ENCODE measurements at places on chromosomes 3 and 15. TPM values are rescaled to one million over a fixed set of nuclear protein-coding genes. Genes with fewer than 3 reads are reported as not detected.

GRCh38 chr3:120552184-120553172, 43.7 kb upstream of the NDUFB4 start:
- no peak for DNase-seq

DNA sequence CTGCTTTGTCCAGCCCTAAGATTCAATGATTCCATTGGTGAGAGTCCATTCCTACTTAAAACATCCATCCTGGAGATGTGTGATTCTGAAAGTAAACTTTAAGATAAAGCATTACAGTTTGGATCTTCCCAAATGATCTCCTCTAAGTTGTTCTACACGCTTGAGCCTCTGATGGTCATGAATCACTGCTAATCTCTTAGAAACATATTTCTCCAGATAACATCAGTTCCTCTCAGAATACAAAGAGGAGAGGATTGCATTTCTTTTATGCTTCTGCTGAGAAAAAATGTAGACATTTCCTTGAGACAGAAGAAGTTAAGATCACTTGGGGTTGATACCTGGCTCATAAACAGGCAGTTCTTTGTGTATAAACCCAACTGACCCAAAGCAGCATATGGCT, 281.2 kb upstream of the DPH6 start:
- DNase-seq = peak; percentile 1

DNA sequence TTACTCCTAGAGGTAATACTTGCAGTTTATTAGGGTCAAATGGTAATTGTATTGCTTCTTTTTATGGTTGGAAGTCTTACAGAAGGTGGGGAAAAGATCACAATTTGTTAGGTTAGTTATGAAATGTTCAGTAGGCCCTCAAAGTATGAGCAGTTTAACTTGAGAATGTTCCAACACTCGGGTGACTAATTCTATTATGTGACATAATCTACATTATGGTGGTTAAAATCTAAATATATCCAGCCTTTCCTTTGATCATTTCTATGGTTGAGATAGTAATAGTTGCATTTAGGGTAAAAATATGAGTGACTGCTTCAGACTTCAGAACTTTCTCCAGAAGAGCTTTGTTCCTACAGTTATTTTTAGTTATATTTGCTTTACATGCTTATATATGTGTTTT, 19.6 kb upstream of the FBXO22 start:
- no peak for DNase-seq

DNA sequence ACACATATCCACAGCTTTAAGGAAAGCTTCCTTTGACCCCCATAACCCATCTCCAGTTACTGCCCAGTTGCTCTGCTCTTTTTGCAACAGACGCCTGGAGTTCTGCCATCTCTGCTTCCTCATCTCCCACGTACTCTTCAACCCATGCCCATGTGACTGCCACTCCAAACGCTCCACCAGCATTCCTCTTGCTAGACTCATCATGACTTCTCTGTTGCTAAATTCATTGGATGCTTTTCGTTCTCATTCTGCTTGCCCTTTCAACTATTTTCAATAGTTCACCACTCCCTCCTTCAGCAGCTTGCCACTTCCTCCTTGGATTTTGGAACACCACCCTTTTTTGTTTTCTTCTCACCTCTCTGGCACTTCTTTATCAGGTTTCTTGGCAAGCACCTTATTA, 2.7 kb upstream of the KNSTRN start:
- peak; percentile 92 for DNase-seq

GRCh38 chr3:149153402-149153801, 24.0 kb downstream of the HPS3 start:
- DNase-seq = no peak

POTEB2 gene
- total RNA-seq = not detected

GRCh38 chr3:64224826-64225610, at the start of gene PRICKLE2:
Gene PRICKLE2 (minus strand): TSS chr3:64225466. CDS start chr3:64198927, 26,539 bp downstream.
- DNase-seq = peak; percentile 96

DNA sequence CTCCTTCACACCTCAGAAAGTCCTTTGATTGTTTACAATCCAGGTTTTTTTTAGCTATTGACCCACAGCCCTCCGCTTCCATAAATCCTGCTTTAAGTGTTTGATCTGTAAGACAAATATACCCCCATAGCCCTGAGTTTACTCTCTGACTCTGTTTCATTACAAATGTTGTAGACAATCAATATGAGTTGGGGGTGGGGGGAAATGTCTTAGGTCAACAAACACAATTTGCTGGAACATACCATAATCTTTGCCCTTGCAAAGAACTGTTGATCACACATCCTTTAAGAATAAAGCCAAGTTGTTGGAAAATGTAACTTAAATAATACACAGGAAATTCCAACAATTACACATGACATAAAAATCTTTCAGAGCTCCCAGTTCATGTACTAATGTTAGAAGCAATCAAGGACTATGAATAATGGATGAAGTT, 301.8 kb upstream of the SEMA6D start:
- no peak for DNase-seq

GRCh38 chr3:159139326-159139725, 337.5 kb downstream of the MFSD1 start:
- DNase-seq = no peak

- DNase-seq = no peak
Measured at GRCh38 chr3:32366638-32367397, 24.8 kb upstream of the CMTM7 start.

DNA sequence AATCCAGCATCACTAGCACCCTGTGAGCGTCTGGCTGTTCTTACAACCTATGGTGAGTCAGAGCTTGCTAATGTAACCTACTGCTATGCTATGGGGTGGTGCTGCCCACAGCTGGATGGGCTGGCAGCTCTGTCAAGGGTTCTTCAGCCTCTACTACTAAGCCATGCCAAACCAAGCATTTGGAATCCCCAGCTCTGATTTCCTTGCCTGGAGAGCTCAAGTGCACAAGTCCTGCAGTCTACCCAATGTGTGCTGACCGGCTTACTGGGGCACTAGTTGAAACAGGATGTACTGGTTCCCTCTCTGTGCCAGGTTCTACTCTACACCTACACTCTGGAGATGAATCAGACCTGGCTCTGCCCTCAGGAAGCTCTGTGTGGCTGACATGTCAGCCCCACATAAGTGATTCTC, 4.2 kb downstream of the TEX264 start:
- peak; percentile 85 for DNase-seq

- no peak for DNase-seq
Measured at GRCh38 chr3:113894927-113895326, 52.9 kb upstream of the ZDHHC23 start.

- peak; percentile 28 for DNase-seq
Measured at GRCh38 chr15:59917504-59918157, 86.5 kb upstream of the FOXB1 start.

DNA sequence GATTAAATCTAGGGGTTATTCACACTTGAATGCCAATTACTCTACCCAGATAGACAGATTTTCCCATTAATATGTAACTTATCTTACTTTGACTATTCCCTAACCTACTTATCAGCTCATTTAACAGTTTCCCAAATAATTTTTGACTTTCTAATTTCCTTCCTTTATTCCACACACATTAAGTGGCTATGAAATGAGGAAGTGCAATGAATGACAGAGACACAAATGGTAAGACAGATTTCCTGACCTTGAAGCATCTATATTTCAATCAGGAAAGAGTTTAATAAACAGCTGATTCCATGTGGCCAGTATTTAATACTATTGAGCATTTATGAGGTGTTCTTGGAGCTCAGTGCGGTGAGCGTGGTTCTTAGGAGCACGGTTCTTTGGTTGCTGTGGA, 78.8 kb downstream of the SLC7A14 start:
- peak; percentile 48 for DNase-seq

ALS2CL gene
- 19.0 TPM for total RNA-seq

DNA sequence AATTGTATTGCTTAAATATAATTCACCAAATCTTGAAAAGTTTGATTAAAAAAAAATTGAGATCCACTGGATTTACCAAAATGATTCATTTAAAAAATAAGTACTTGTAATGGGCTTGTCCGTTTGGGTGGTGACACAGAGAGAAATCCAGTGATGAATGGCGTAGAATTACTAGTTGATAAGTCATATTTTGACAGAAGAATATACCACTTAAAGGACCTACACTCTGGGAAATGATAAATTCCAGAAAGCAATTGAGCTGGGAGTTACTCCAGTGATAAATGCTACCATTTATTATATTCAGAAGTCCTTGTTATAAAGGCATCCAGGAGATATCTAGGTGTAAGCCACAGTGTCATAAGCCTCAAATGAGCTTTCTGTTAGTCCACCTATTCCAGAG, 141.8 kb upstream of the CFAP20DC start:
- no peak for DNase-seq

RAB8B gene
- 54.8 TPM for total RNA-seq

FSD2 gene
- 0.17 TPM for total RNA-seq

DNA sequence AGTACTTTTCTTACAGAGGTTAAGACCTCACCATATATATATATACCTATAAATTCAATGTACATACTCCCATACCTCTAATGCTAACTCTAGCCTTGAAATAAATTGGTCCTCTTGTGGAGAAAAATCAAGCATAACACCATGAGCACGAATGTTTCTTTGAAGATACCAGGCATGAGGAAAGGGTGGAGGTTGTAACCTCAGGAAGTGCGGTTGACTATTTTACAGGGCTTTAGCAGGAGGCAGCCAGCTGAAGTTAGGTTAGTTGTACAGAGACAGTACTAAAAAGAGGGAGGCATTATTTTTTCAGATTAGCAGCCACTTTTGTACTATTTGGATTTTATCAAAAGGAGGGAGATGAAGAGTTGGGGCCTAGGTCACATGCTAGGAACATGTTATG, 767.0 kb downstream of the OTOL1 start:
- DNase-seq = no peak

GOLGA8O gene
- total RNA-seq = 0.20 TPM

DNA sequence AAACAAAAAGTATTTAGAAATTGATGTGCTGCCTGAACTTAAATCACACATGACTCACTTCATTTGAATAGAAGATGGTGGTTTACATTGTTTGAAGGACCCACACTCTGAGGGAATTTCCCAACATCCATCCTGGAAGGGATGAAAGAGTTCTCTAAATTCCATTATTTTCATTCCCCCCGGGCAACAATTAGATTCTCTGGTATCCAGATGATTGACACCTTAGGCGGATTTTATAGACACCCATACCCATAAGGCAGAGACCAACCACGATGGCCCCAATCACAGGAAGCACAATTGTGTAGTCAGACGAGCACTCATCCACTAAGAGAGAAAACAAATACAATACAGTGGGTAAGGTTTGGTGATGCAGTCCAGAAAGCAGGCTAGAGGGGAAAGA, 24.6 kb upstream of the MCCC1 start:
- peak; percentile 63 for DNase-seq

DNA sequence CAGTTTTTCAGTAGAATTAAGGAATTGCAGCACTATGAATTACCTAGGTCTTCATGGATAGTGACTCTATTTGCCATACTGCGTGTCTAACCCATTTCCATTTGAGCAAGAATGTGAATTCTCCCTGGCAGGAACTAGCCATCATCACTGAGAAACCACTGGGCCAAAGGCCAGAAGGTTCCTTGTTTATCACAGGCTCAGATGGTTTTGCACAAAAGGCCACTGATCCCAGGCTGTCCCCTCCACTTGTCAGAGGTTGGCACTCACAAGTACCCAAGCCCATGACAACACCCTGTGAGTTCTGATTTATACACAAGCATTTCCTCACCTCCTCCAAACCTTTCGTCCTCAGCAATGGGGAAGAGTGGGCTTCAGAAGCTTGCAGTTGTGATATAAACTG, 131.8 kb downstream of the FOXB1 start:
- DNase-seq = peak; percentile 7

GRCh38 chr3:16130066-16130465, 44.4 kb upstream of the GALNT15 start:
- DNase-seq = peak; percentile 99

GCNT3 gene
- 41.3 TPM for total RNA-seq

- no peak for DNase-seq
Measured at GRCh38 chr3:87924485-87924884, 134.3 kb downstream of the CGGBP1 start.

NR1I2 gene
- 0.20 TPM for total RNA-seq

TMIE gene
- 0.25 TPM for total RNA-seq

DNA sequence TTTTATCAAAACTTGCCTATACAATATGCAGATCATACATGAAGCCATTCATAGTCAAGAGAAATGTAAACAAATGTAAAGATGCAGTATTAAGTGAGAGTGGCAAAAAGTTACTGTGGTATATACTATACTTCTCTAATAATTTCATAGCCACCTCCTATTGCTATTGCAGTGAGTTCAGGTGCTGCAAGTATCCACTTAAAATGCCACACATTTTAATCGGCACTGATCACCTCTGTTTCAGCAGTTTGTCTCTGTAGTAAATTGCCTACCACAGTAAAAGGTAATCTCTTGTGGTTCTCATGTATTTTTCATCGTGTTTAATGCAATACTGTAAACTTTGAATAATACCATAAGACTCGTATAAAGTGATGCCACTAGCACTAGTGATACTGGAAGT, 20.4 kb upstream of the FAH start:
- DNase-seq = no peak

- peak; percentile 68 for DNase-seq
Measured at GRCh38 chr15:85730001-85730820, 64.5 kb downstream of the KLHL25 start.

DOCK3 gene
- total RNA-seq = 0.69 TPM

GRCh38 chr15:73972984-73973682, 19.0 kb downstream of the STOML1 start:
- DNase-seq = peak; percentile 68

GRK7 gene
- 0.05 TPM for total RNA-seq

GRCh38 chr3:50428007-50428633, 68.8 kb upstream of the TMEM115 start:
- no peak for DNase-seq

- no peak for DNase-seq
Measured at GRCh38 chr15:72591361-72591760, 63.1 kb upstream of the GOLGA6B start.

GRCh38 chr3:173249457-173249856, 108.4 kb upstream of the SPATA16 start:
- DNase-seq = no peak

DNA sequence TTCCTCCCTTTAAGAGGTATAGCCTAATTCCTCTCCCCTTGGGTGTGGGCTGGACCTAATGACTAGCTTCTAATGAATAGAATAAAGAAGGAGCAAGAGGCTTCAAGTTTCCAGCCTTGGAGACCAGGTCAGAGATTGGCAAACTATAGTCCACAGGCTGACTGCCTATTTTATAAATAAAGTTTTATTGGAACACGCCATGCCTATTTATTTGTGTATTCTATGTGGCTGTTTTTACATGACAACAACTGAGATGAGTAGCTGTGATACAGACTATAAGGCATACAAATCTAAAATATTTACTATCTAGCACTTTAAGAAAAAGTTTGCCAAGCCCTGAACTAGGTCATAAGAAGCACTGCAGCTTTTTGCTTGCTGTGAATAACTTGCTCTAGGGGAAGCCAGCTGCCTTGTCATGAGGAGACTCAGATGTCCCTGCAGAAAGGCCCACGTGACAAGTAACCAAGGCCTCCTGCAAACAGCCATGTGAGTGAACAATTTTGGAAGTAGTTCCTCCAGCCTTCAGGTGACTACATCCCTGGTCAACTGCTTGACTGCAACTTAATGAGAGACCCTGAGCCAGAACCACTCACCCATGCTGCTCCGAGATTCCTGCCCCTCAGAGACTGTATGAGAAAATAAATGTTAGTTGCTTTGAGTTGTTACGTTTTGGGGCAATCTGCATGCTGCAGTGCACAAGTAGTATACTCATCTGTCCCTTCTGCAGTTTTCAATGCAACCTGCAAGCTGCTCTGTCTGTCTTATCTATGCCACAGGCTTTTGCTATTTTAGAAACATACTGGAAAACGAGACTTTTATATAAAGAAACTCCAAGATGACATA, 21.1 kb upstream of the MAP3K13 start:
- DNase-seq = peak; percentile 61

NME9 gene
- total RNA-seq = 1.0 TPM

Measured in renal cortical epithelial cell (primary cell).